ENCODE measurements at places on chromosomes 5 and 9.

- no peak for DNase-seq
Observed at GRCh38 chr5:85813146-85813545, 804.6 kb upstream of the COX7C start.

- DNase-seq: no peak
Observed at GRCh38 chr9:90953200-90953599, 151.6 kb downstream of the SYK start.

DNA sequence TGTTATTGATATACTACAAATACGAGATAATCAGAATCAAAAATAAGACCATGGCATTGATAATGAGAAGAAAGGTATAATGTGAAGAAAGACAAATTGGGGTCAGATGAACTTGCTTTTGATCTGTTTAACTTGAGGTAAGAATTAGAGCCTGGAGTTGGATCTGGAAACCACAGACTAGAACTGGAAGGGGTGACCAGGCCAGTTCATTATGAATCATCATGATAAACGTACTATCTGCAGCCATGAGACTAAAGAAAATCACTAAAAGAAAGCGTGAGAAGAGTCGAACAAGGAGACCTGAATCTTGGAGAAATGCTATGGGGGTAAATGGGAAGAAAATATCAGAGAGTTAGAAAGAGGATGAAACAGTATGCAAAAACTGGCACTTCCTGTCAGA, 967.5 kb downstream of the NR2F1-AS1 start:
- DNase-seq: no peak

- DNase-seq: no peak
Observed at GRCh38 chr9:84829471-84829870, 159.9 kb downstream of the NTRK2 start.

DNA sequence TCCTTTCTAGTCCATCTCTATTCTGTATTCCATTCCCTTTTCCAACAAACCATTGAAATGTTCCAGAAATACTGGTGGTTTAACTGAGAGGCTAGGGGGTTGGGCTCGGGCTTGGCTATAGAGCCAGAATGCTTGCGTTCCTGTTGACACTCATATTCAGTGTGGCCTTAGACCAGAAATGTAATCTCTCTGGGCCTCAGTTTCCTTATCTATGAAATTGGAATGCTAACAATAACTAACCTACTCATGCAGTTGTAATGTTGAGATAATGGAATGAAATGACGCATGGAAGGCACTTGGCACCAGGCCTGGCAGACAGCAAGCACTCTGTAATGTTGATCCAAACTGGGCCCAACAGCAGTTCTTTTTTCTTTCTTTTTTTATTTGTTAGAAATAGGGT, 26.8 kb downstream of the JADE2 start:
- DNase-seq: no peak

- no peak for DNase-seq
Observed at GRCh38 chr9:96751815-96752214, 26.1 kb downstream of the ZNF510 start.

- DNase-seq: peak; percentile 12
Observed at GRCh38 chr9:94681508-94681907, 42.2 kb upstream of the FBP1 start.

- DNase-seq: no peak
Observed at GRCh38 chr9:78325846-78326360, 29.0 kb downstream of the PSAT1 start.

GRCh38 chr9:85258823-85259370, 482.9 kb downstream of the AGTPBP1 start:
- DNase-seq: no peak

DNA sequence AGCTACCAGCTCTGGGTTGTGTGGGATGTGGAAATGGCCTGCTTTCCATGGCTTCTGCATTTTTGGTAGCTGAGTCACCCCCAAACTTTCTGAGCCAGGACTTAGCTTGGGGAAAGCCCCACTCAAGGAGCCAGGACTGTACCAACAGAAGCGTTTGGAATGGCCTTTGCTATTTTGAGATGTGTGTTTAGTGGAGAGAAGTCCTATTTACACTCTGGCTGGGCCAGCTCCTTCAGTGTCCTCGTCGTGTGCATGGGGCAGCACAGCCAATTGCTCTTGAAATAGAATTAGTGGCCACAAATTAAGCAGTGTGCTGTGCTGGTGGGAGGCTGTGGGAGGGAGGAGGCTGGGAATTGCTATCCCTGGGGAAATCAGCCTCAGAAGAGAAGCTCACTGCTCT, 51.6 kb downstream of the ENTREP1 start:
- no peak for DNase-seq

GRCh38 chr9:82180711-82181110, 192.1 kb downstream of the SPATA31D1 start:
- DNase-seq: no peak

- no peak for DNase-seq
Observed at GRCh38 chr9:35257986-35258659, 96.3 kb downstream of the UNC13B start.

GRCh38 chr5:178993236-178993765, 1.8 kb downstream of the GRM6 start:
- no peak for DNase-seq

DNA sequence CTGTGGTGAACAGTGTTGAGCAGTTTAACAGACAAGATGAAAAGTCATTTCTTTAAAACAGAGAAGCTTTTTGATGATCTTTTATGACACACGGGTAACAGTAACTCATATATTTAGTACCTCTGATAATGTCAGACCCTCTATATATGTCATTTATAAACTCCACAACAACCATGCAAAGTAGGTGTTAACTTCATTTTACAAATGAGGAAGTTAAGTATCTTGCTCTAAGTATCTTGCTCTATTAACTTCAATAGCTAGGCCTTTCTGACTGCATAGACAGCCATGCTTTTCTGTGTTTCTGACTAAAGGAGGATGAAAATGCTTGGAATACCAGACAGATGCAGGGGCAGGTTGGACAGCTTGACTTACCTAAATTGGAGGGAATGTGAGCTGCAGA, 1.8 kb downstream of the NUDT2 start:
- DNase-seq: no peak

DNA sequence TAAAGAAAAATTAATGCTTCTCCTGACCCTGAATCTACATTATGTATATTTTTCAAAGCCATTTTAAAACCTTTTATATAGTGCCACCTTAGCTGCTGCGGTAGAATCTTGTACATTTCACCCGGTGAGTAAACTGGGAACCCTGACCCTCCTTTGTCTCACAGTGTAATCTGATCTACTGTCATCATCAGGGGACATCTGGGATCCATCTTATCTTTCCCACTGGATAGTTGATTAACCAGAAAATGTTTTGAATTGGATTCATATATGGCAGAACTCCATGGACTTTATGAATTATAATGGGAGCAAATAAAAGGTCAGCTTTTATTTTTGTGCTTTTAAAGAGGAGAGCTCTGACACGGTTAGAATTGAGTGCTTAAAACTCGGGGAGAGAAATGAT, 95.0 kb downstream of the ADAMTSL1 start:
- no peak for DNase-seq

GRCh38 chr5:114471529-114471928, 109.7 kb downstream of the KCNN2 start:
- no peak for DNase-seq

DNA sequence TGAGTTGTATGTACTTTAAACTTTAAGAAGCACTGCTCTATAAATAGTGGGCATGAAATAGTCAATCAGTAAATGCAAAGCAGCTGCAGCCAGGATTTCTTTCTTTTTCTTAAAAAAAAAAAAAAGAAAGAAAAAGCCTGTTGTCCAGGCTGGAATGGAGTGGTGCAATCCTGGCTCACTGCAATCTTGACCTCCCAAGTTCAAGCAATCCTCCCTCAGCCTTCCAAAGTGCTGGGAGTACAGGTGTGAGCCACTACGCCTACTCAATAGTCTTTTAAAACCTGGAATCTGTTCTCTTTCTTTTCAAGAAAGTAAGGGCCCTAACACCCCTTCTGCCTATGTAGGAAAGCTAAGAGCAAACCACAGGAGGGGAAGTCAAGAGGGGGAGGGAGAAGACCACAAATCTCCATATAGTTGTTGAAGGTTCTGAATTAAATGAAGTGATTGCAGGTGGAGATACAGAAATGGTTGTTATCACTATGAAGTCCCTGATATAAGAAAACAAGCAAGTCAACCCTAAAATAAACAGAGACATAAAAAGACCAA, 20.6 kb upstream of the TPD52L3 start:
- no peak for DNase-seq

DNA sequence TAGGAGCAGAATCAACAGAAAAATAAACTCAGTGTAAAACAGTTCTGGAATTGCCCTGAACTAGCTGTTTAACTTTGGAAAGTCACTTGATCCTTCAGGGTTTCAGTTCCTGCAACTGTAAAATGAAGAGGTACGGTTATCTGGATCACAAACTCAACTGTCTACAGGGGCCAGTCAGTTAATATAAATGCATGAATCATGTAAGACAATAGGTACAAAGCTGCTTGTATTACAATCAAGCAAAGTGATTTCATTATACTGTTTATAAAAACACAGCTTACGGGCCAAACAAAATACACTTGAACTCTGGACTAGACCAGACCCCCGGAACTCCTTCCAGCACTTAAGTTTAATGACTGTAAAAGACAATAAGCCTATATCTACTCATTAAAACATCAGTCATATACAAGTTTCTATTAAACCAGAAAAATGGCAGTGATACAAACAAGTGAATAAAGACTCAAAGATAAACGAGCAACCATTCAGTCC, 73.0 kb downstream of the MRPS27 start:
- no peak for DNase-seq

- DNase-seq: no peak
Observed at GRCh38 chr5:167688341-167689130, 602.9 kb upstream of the WWC1 start.

DNA sequence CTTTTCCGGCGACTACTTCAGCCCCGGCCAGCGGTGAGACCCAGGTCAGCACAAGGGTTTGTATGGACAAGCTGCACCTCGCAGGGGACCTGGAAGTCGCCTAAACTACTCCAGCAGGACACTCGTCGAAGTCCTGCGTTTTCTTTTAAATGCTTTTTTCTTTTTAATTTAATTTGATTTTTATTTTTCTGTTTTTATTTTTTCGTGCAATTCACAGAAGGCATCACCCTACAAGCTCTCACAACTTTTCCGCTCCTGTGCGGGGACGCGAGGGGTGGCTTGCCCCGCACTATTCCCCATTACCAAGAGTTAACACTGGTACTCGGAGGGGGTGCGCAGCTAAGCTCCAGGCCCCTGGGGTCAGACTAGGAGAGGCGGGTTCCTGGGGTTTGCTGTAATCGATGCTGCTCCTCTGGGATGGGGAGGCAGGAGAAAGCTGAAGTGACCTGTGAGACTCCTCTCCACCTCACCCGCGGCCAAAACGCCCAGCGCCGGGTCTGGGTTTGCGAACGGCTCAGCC, 1.3 kb downstream of the EDIL3 start:
- DNase-seq: no peak

- peak; percentile 19 for DNase-seq
Observed at GRCh38 chr5:76542887-76543690, 80.1 kb downstream of the F2RL2 start.

GRCh38 chr9:105242557-105242956, 1.9 kb upstream of the SLC44A1 start:
- DNase-seq: no peak

- DNase-seq: no peak
Observed at GRCh38 chr5:118479285-118479684, 509.1 kb downstream of the DTWD2 start.

DNA sequence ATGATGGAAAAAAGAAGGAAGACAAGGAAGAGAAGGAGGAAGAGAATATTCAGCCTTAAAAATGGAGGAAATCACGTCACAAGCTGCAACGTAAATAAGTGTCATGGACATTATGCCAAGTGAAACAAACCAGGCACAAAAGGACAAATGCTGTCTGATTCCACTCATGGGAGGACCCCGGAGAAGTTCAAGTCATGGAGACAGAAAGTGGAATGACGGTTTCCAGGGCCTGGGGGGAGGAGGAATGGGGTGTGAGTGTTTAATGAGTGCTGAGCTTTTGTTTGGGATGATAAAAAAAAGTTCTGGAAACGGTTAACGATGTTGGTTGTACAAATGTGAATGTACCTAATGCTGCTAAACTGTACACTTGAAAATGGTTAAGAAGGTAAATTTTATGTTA, 439.5 kb downstream of the GADD45G start:
- no peak for DNase-seq

Data from activated CD8-positive, alpha-beta memory T cell treated with anti-CD3 and anti-CD28 coated beads for 1 hour (primary cell).